ENCODE measurements at places on chromosomes 11 and 22.

DNA sequence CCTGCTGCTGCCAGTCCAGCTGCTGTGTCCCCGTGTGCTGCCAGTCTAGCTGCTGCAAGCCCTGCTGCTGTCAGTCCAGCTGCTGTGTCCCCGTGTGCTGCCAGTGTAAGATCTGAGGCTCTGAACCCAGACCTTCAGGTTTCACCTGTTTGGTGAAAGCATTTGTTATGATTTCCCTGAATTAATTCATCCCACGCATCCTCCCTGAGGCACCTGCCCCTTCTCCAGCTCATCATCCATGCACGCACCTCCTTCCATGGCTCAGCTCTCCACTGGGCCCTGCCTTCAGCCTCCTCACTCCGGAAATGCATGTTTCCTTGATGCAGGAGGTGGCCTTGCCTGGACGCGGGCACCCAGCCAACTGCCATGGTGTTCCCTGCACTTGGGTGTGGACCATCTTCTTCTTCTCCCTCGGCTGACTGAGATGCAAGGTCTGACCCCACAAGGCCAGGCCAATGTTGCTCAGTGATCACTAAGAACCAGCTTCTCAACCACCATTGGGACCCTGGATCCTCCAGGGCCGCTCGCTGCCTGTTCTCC, 788 bp downstream of the KRTAP5-10 start:
- DNase-seq = no peak

DNA sequence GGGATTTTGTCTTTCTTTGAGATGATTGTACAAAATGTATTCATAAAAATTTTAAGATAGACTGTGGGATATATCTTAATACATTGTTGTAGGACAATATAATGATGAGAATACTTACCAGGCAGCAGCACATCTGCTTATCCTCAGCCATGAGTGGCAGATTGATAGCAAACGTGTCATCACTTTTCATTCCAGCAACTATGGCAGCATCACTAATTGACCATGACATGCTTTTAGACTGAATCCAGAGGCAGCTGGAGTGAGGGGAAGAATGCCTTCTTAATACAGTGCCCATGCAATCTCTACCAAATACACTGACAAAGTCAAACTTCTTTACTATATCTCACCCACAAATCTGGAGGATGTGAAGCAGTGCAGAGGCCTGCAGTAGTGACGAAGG, 755.2 kb upstream of the RAG2 start:
- DNase-seq = no peak

GRCh38 chr11:132032555-132032954, 662.1 kb downstream of the NTM start:
- DNase-seq = no peak

DNA sequence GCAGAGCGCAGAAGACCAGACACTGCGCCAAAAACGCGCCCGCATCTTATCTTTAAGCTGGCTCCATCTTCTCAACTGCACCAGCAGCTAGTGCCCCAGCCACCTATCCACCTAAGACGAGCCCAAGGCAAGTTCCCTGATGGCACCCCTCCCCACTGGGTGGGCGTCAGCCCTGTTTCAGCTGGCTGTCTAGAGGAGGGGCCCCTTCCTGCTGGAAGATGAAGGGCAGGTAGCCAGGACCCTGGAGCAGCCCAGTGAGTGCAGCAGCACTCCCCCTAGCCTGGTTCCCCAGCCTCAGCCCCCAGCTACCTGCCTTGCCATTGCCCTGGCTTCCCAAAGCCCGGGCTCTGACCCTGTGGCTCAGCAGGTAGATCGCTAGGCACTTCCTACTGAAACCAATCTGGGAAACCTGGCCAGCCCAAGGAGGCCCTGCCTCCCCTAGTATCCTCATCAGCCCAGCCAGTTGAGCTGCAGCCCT, 28.3 kb downstream of the ARVCF start:
- no peak for DNase-seq

- no peak for DNase-seq
Observed at GRCh38 chr11:39190751-39191150, 2268.7 kb downstream of the LRRC4C start.

- DNase-seq = no peak
Observed at GRCh38 chr11:59266491-59266890, 53.8 kb upstream of the MPEG1 start.

DNA sequence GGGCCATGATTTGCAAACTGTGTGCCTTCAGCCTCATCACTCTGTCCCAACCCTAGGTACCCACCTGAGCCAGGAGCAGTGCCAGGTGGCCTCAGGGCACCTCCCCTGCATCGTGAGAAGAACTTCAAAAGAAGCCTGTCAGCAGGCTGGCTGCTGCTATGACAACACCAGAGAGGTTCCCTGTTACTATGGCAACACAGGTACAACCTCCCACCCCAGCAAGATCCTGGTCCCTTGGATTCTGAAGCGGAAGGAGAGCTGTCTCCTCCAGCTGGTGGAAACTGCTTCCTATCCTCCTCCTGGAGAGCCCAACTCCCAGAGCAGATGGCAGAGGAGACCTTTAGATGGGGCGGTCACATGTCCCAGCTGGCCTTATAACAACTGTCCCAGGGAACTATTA, 2.9 kb downstream of the ZP1 start:
- DNase-seq = no peak

DNA sequence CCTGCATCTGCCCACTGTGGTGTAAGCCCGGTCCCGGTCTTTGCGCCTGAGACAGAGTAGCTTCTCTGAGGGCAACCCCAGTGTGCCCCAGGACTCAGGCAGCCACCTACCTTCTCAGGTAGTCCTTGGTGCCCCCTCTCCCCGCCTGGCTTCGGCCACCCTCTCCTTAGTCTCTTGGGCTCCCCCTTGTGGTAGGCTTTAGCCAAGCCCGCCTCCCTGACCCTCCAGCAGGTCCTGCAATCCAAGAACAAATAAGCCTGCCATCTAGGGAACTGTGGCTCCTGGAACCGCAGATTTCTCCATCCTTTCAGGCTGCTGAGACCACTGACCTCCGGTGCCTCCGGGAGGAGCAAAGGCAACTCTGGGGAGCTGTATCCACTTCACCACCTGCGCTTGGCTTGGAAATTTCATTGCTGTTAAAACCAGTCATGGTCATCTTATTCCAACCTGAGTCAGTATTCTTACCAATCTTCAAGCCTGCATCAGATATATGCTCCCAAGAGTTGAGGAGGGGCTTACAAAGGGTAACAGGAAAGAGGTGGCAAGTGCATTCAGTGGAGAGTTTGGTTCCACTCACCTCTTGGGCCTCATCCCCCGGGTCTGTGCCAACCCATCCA, 52.8 kb upstream of the TENM4 start:
- no peak for DNase-seq

- no peak for DNase-seq
Observed at GRCh38 chr11:133840479-133840941, 4.8 kb downstream of the SPATA19 start.

DNA sequence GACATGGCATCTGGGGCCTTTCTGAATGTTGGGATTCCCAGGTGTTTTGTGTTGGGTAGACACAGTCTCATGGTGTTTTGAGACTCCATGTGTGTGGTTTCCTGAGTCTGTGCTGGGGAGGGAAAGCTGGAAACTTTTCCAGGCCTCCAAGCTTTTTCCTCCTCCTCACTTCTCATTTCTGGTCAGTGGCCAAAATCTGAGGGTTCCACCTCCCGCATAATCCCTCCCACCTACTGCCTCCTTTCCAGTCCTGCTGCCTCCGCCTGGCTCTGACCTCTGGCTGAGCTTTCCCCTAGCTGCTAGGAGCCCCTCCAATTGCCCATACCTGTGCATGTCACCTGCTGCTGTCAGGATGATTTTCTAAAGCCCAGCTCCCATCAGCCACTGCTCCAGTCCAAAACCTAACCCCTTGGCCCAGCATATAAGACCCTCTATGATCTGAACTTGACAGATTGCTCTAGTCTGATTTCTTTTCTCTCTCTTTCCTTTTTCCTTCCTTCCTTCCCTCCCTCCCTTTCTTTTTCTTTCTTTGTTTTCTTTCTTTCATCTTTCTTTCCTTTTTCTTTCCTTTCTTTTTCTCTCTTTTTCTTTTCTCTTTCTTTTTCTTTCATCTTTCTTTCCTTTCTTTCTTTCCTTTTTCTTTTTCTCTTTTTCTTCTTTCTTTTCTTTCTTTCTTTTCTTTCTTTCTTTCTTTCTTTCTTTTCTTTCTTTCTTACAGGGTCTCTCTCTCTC, 51.4 kb upstream of the NECTIN1 start:
- DNase-seq = no peak

GRCh38 chr11:123152951-123153350, 42.1 kb downstream of the CLMP start:
- no peak for DNase-seq

DNA sequence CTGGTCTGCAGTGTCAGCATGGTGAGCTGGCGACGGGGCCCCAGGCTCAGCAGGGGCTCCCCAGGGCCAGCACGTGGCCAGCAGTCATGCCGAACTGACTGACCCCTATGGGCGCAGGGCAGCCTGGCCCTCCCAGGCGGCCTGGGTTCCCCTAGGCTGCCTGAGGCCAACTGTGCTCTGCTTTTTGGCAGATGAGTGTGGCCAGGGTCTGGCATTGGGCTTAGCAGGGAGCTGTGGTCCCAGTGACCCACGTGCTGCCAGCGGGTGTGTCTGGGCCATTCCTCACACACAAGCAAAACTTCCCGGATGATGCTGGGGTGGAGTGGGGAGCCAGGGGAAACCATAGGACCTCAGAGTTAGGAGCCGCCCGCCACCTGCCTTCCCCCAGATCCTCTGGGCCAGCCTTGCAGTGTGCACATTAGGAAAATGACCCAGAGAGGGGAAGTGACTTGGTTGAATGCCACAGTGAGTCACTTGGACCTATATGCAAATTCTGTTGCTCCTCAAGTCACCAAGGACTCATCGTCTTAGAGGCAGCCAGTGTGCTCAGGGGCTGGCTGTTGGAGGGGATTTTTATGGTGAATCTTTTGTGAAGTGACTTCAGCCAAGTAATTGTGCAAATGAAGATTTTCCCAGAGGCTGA, 6.5 kb downstream of the ADORA2A start:
- DNase-seq = no peak

- peak; percentile 48 for DNase-seq
Observed at GRCh38 chr11:118924591-118925585, 838 bp downstream of the BCL9L start.

- no peak for DNase-seq
Observed at GRCh38 chr22:37253126-37253660, 9.1 kb upstream of the RAC2 start.

GRCh38 chr11:32561835-32562234, 21.8 kb upstream of the EIF3M start:
- no peak for DNase-seq

DNA sequence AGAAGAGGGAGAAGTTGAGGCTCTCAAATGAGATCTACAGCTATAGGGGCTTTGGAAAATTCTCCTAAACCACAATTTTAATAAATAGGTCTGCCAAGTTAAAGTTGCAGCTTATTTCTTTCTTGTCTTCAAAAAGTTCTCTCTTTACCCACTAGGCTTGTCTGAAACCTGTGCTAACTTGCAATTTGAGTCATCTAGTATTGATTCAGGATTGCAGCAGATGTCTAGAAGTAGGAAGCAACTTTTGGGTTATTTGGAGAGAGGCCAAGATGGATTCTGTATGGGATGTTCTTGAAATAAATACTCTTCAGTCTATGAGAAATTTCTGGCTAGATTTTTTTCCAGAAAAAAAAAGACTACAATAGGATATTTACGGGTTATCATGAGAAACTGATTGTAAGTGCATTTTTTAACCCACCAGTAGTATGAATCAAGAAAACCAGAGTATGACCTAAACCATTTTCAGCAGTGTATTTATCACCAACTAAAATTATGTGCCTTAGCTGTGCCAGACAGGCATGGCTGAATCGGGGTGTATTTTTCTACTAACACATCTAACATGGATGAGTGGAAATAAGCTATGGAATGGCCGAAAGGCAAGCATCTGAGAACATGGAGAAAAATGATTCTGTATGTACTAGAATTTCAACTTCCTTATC, 4.9 kb upstream of the RAB38 start:
- no peak for DNase-seq

GRCh38 chr11:65599216-65599954, 3.8 kb upstream of the KCNK7 start:
- no peak for DNase-seq

- no peak for DNase-seq
Observed at GRCh38 chr11:75597636-75598035, 35.6 kb downstream of the SERPINH1 start.

GRCh38 chr11:112881461-112881860, 79.8 kb upstream of the NCAM1 start:
- peak; percentile 86 for DNase-seq

GRCh38 chr11:115552151-115552772, 48.0 kb upstream of the CADM1 start:
- no peak for DNase-seq

DNA sequence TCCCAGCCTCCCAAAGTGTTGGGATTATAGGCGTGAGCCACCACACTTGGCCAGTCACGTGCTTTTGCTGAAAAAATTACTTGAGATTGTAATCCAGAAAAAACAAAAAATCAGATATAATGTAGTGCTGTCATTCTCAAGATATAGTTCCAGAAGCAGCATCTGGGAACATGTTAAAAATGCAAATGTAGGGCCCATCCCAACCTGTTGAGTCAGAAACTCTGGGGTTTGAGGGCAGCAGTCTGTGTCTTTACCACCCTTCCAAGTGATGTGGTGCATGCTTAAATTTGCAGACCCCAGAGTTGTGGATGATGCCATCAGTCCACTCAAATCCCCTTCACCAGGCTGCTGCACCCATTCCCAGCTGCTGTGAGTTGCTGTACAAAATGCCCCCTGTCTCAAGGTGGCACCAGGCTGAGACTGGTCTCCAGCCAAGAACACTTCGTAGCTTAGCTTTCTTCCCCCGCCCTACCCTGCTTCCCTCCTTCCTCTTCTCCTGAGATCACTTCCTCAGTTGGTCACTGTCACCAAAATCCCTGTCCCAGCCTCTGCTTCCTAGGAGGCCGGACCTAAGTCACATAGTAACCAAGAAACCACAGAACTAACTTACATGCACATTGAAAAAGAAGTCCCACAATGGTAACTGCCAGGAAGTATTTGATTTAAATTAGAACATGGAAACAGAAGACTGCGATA, 18.2 kb upstream of the ARRB1 start:
- no peak for DNase-seq

DNA sequence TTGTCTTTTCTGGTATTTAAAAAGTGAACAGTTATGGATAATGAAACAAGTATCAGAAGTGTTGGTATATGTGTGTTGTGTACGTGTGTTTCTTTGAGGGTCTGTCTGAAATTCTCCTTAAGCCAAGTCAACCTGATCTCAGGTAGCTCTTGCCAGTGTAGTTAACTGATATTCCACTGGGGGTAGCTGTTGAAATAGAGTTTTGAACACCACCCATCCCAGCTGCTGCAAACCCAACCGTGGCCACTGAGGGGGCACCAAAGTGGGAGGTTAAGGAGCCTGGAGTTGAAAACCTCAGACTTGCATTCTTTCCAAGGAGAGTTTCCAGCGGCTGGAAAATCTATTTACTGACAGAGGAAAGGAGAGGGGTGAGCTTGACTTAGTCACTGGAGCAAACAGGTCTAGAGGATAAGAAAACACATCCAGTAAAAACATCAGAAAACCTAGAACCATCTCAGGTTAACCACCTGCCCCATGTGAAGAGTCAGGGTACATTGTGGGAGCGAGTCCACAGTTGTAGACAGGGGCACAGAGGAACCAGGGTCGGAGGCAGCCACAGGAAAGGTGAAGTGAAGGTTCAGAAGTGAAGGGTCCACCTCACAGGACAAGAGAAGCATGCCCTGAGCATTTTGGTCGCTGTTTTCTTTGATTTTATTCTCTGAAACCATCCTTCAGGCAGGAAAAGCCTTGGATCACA, 8.8 kb upstream of the CUL5 start:
- DNase-seq = no peak
